ENCODE measurements at places on chromosomes 13 and 19. TPM values are rescaled to one million over a fixed set of nuclear protein-coding genes. Genes with fewer than 3 reads are reported as not detected.

Gene DNAAF3
- 1.9 TPM for total RNA-seq

Gene SLC1A5
- 113 TPM for total RNA-seq

Gene RASIP1
- 7.3 TPM for total RNA-seq

Gene C19orf18
- 0.48 TPM for total RNA-seq

Gene RNF113B
- total RNA-seq = not detected

Gene NRTN
- total RNA-seq = 2.7 TPM

Gene SIGLEC8
- not detected for total RNA-seq

Gene LMTK3
- 4.9 TPM for total RNA-seq

Gene OPA3
- 10.0 TPM for total RNA-seq

Gene CD79A
- 2.6 TPM for total RNA-seq

Gene NXNL1
- not detected for total RNA-seq

Gene TFPT
- 8.8 TPM for total RNA-seq

Gene ZSCAN1
- not detected for total RNA-seq

Gene NOTCH3
- total RNA-seq = 149 TPM

Gene TMEM259
- total RNA-seq = 72.3 TPM

Gene SIGLECL1
- not detected for total RNA-seq

Gene KCNN4
- total RNA-seq = 4.1 TPM

Gene PLIN5
- total RNA-seq = 2.4 TPM

Gene LIM2
- total RNA-seq = not detected

Gene CASP14
- total RNA-seq = 0.16 TPM

Gene FFAR2
- total RNA-seq = 1.8 TPM

Gene IGFL1
- 20.2 TPM for total RNA-seq

Gene LILRA1
- total RNA-seq = 0.16 TPM

Gene RDH8
- total RNA-seq = not detected

Gene MCF2L
- 9.7 TPM for total RNA-seq

Gene DAND5
- not detected for total RNA-seq
